Activated T-helper 2 cell treated with anti-CD3 and anti-CD28 coated beads, Interferon-gamma antibody, Interleukin-2, Interleukin-4, amounts not matched to agents 10 μg/mL and 5 μg/mL and 100 μg/mL, durations not matched to agents 14 hours and 24 hours and 36 hours (primary cell): ENCODE measurements at places on chromosomes 3 and 15.

DNA sequence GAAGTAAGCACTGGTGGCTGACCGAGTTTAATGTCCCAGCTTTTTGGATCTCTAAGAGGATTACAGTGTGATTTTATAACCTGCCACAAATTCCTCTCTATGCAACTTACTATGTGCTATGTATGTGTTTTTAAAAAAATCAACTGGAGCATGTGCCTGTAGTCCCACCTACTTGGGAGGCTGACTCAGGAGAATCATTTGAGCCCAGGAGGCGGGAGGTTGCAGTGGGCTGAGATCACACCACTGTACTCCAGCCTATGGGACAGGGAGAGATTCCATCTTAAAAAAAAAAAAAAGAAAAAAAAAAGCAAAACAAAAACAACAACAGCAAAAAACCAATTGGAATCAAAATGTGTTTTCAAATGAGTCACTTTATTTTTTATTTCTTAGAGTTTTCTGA is 29.6 kb downstream of the DUT start:
- no peak for DNase-seq

GRCh38 chr15:36183201-36183600 is 396.2 kb upstream of the CDIN1 start:
- no peak for DNase-seq

GRCh38 chr3:61378311-61378710 is 127.1 kb upstream of the FHIT start:
- DNase-seq, result no peak

DNA sequence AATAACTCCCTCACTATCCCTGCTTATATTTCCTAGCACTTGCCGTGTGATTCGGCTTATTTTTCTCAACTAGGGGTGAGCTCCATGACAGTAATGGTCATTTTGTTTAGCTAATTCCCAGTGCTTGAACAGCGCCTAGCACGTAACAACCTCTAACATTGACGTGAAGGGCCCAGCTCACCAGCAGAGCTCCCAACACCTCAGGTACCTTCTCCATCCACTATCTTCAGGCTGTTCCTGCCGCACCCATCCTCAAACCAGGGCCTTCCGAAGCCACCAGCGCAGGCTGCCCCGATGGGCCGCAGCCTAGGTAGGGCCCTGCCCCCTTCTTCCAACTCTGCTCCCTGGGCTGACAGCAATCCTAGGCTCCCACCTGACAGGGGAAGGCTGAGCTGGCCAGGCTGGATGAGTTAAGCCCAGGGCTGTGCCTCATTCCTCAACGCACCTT is 751 bp upstream of the RPS17 start:
- no peak for DNase-seq

- no peak for DNase-seq
Measured at GRCh38 chr3:120182613-120183511, 88.6 kb upstream of the GSK3B start.

DNA sequence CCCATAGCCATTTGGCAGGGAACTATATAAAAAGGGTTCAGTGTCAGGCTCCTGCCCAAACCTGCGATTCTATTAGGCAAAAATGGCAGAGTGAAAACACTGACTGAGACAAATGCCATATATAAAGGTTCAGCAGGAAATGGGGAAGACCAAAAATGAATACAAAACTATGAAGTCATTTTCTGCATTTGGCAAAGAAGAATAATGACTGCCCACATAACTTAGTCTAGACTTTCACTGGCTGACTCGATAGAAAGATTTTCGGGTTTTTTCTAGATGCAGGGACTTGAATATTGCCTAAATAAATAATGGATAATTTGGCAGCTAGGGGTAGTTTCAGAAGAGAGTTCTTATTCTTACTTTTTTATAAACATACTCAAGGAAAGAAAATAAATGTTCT is 178.0 kb downstream of the TPRG1 start:
- no peak for DNase-seq

DNA sequence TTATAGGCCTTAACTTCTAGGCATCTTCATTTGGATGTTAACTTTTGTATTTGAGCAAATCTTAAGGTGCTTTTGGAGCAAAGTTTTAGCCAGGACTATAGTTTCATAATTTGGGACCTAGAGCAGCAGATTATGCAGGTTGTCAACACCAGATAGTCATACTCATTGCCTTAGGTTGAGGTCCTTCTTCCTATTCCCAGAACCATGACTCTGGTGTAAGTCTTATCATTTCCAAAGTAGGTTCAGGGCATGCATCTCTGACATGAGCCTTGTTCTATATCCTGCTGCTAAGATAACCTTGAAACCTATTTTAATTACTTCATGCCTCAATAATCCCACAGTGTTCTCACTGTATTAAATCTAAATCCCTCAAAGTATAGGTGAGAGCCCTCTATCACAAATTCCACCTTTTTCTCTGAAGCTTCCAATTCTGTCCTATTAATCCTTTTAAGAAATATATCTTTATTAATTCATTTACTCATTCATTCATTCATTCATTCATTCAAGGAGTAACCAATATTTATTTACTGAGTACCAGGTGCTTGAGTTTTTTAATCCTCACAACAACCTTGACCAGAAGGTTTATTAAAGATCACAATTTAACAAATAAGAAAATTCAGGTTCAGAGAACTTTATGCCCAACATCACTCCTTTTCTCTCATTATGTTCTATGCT is 2.7 kb upstream of the FNDC3B start:
- DNase-seq, result no peak

- DNase-seq, result no peak
Measured at GRCh38 chr3:121724130-121724529, 25.4 kb downstream of the GOLGB1 start.

DNA sequence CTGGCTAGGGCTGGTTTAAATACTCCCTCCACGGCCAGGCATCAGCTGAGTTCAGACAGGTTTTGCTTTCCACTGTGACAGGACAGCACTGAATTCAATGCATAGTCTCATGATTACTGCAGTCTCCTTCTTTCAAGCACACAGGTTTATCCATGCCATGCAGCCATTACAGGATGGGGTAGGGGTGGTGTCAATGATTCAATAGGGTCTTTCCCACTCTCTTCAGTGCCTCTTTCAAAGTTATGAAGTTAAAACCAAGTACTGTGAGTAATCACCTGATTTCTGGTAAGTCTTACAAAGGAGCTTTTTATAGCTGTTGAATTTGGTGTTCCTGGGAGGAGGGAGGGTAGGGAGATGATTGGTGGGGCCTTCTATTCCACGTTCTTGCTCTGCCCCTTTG is 47.2 kb downstream of the TMEM212 start:
- no peak for DNase-seq

DNA sequence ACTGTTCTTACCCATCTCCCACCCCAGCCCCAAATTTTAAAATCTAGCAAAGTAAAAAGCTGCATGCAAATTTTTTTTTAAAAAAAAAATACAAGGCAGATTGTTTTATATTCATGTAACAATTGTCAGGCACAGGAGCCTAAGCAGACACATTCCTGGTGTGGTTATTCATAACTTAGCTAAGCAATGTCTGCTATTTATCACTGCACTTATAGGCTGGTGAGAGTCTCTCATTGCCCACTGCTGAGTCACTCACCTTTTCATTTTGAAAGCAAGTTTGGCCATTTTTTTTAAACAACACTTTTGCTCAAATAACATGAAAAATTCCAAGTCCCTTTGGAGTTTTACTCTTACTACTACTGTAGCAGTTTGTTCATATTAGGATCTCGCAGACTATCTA is 413.9 kb downstream of the RBMS3 start:
- no peak for DNase-seq

- no peak for DNase-seq
Measured at GRCh38 chr15:48915861-48916260, 37.9 kb downstream of the EID1 start.

- no peak for DNase-seq
Measured at GRCh38 chr3:195770081-195770840, 41.5 kb downstream of the MUC4 start.

GRCh38 chr3:8767667-8768363 is 1.6 kb downstream of the OXTR start:
- no peak for DNase-seq

DNA sequence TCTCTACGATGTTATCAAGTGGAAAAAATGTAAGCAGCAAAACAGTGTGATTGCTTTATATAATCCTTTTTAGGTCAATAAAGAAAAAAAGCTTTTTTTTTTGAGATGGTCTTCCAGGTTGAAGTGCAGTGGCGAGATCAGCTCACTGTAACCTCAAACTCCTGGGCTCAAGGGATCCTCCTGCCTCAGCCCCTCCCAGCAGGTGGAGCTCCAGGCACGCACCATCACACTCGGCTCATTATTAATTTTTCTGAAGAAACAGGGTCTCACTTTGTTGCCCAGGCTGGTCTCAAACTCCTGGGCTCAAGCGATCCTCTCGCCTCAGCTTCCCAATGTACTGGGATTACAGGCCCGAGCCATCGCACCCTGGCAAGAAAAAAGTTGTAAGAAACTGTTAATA is 17.3 kb downstream of the RNF168 start:
- no peak for DNase-seq

- no peak for DNase-seq
Measured at GRCh38 chr3:64361962-64362735, 136.9 kb upstream of the PRICKLE2 start.

GRCh38 chr3:160473221-160473620 is 23.6 kb upstream of the TRIM59 start:
- DNase-seq, result no peak

DNA sequence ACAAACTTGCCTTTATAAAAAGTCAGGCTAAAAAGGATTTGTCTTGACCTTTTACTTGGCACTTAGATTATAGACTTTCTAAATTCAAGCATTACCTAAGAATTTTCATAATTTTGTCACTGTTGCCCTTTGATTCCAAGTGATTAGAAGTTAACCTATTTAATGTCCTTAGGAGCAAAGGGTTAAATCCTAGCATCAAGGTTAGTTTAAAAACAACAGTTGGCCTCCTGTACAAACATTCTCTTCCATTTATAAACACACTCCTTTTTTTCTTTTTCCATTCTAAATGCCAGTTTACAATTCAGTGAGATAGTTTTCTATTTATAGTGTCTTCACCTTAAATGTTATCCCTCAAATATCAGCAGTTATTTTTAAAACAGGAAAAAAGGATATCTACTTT is 18.4 kb upstream of the SPPL2A start:
- DNase-seq, result no peak

DNA sequence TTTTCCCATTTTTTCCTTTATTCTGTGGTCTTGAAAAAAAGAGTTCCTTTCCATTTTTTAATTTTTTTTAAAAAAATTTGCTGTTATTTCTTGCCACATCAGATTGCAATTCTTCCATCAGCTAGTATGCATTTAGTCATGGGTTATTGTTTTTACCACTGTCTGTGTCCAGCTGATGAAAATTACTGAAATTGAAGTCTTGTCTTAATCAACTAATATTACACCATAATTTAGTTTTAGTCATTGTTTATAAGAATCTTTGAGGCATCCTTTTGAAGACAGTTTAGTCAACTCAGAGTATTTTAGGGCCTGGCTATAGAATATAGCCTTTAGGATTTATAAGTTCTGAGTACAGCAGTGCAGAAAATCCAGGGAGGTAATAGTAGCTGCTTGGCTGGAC is 172.1 kb downstream of the LRTM1 start:
- DNase-seq, result no peak

DNA sequence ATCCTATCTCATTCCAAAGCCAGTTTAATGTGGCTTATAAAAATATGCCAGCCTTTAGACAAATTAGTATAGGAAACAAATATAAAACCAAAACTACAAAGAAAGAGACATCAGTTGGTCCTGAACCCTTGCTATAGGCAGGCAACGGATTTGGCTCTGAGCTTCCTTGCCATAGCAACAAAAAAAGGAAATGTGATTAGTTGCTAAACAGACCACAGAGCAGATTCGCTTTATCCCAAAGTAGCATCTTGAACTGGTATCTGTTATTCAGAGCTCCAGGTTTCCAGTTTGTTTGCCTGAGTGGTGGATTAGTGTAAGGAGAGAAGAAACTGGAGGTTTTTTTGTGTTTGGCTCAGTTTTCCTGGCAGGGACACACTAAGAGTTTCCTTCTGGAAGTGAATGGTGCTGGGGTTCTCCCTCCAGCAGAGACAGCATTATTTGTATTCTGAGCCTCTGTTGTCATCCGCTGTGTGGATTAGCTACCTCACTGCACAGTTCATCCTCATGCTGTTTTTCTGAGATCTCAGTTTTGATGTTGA is 44.1 kb downstream of the CHST2 start:
- DNase-seq, result no peak
